ENCODE measurements at places on chromosomes 13 and 19. TPM values are rescaled to one million over a fixed set of nuclear protein-coding genes. Genes with fewer than 3 reads are reported as not detected.

Gene NCR1
- not detected for total RNA-seq

Gene CFD
- total RNA-seq = 17.4 TPM

Gene PSG3
- 0.17 TPM for total RNA-seq

Gene C19orf33
- 732 TPM for total RNA-seq

Gene PEAK3
- not detected for total RNA-seq

Gene FXYD5
- total RNA-seq = 202 TPM

Gene CYP2B6
- total RNA-seq = not detected

Gene HCN2
- total RNA-seq = 33.1 TPM

Gene TTC9B
- total RNA-seq = 0.79 TPM

Gene NOTCH3
- total RNA-seq = 5.9 TPM

Gene EFNA2
- total RNA-seq = 1.8 TPM

Gene KRTDAP
- not detected for total RNA-seq

Gene RNF225
- 0.14 TPM for total RNA-seq

Gene ELSPBP1
- total RNA-seq = not detected

Gene ACP7
- total RNA-seq = 0.15 TPM

Gene TEX30
- total RNA-seq = 13.7 TPM

Gene DAND5
- not detected for total RNA-seq

Gene OR7C1
- total RNA-seq = not detected

Gene TNFSF11
- not detected for total RNA-seq

Gene NCAN
- total RNA-seq = 0.15 TPM

Gene ZNF558
- 5.9 TPM for total RNA-seq

Gene TMEM255B
- 0.91 TPM for total RNA-seq

Gene C1QTNF9B
- total RNA-seq = not detected

Gene HMG20B
- total RNA-seq = 71.9 TPM

Gene PIH1D1
- total RNA-seq = 92.8 TPM

Gene LPAR6
- total RNA-seq = 0.89 TPM

Gene CYP2A6
- not detected for total RNA-seq

Gene CYSLTR2
- not detected for total RNA-seq

Gene KLK15
- not detected for total RNA-seq

Gene PSG1
- 0.39 TPM for total RNA-seq

Gene DUXA
- not detected for total RNA-seq

Gene CD209
- total RNA-seq = not detected

Gene SHISA2
- total RNA-seq = not detected

Gene ATP7B
- total RNA-seq = 1.6 TPM

Gene SIGLEC8
- not detected for total RNA-seq

Gene CA11
- 8.7 TPM for total RNA-seq

Gene PDX1
- total RNA-seq = not detected

Gene CEACAM3
- total RNA-seq = not detected

Gene SLC25A41
- total RNA-seq = not detected

Gene PRTN3
- 0.28 TPM for total RNA-seq

Gene ATP8A2
- total RNA-seq = not detected

Gene LCP1
- total RNA-seq = 0.30 TPM

Gene SLITRK5
- total RNA-seq = 0.38 TPM

Gene SYDE1
- 16.7 TPM for total RNA-seq

Gene DEDD2
- 94.6 TPM for total RNA-seq

Gene PPFIA3
- total RNA-seq = 5.7 TPM

Gene RFPL4A
- 0.38 TPM for total RNA-seq

Gene ZNF234
- total RNA-seq = 2.3 TPM

Gene KIR2DL3
- not detected for total RNA-seq

Gene CGB8
- 2.1 TPM for total RNA-seq

Gene NLRP7
- total RNA-seq = not detected

Gene C3
- total RNA-seq = 41.5 TPM
